ENCODE measurements at places on chromosomes 11 and 22.

- DNase-seq, result no peak
Observed at GRCh38 chr11:87501388-87501787, 463.7 kb downstream of the TMEM135 start.

- DNase-seq, result no peak
Observed at GRCh38 chr22:42986115-42986514, 28.8 kb downstream of the PACSIN2 start.

GRCh38 chr11:120657306-120658070 lies 145.9 kb downstream of the GRIK4 start:
- no peak for DNase-seq

DNA sequence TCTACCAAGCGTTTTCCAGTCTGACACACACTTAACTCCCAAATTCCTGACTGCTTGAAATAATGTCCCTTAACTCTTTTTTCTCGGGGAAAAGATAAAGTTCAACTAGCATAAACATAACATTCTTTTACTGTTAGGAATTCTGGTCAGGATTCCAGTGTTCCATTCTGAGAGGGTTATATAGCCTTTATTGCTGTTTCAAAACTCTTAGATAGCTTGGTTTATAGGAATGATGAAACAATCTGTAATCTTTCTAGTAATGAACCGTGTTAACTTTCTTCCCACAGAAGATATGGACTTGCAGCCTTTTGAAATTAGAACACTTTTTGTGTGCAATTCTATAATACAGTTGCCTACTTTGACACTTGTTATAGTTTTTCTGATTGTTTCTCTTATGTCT lies 8.6 kb downstream of the REXO2 start:
- no peak for DNase-seq

- no peak for DNase-seq
Observed at GRCh38 chr11:73266646-73267020, 5.5 kb upstream of the P2RY6 start.

DNA sequence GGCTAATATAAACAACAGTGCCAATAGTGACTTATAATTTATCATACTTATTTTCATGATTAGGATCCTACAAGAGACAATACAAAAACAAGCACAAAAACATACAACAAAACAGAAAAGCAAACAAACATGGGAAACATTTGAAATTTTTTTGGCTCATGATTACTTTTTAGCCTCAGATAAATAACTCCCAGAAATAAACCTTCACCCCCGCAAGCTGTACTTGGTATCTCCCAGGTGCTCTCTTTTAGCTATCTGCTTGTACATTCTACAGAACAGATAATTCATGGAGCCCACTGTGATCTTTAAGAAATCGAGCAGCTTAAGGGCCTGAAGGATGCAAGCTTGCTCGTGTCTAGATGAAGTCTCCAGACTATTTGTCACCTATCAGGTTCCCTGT lies 883 bp downstream of the NXPE4 start:
- DNase-seq, result no peak

DNA sequence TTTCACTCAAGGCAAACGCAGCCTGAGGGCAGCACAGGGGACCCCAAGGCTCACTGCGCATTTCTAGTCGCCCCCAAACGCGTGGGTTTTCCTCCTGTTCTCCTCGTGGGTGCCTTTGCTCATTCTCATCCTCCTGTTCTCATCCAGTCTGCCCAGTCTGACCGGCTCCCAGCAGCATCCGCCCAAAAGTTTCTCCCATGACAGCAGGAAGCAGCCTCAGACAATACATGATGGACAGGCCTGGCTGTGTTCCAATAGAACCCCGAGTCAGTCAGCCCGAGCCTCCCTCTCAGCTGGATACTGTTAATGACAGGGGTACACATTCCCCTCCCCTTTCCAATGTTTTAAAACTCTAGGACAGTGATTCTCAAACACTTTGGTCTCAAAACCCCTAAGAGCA lies 22.5 kb upstream of the KRTAP5-7 start:
- DNase-seq, result no peak

- no peak for DNase-seq
Observed at GRCh38 chr22:45263463-45264269, 21.1 kb upstream of the UPK3A start.

DNA sequence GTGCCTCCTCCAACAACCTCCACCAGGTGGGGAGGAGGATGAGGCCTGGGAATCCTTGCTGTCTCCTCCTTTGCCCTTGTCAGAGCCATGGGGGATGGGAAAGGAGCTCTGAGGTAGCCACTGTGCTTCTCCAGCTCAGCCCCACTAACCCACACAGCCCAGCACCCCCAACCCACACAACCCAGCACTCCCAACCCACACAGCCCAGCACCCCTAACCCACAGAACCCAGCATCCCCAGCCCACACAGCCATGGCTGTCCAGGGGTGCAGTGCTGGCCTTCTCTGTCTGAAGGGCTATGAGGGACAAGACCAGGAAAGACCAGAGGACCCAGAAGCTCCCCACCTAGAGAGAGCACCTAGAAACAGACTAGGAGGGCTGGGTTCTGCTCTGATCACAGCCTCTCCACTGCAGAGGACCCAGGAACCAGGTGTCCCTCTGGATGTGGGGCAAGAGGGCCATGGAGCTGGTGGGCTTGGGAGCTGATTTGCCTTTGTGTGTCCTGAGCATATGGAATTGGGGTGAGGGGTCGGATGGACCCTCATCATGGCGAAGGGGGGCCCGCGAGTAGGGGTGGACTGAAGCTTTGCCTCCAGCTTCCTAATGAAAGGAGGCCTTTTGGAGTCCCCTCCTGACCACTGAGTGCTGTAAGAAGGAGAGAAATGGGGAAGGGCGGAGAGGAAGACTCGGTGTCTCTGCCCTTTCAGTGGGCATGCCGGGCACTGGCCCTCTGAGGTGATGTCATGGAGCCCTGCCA lies 117.6 kb upstream of the THY1 start:
- DNase-seq, result no peak

GRCh38 chr11:13339195-13340153 lies 61.9 kb downstream of the BMAL1 start:
- no peak for DNase-seq

GRCh38 chr11:68990995-68991780 lies 10.4 kb upstream of the MRGPRD start:
- no peak for DNase-seq

GRCh38 chr11:20397281-20397680 lies 9.8 kb downstream of the PRMT3 start:
- DNase-seq, result no peak

DNA sequence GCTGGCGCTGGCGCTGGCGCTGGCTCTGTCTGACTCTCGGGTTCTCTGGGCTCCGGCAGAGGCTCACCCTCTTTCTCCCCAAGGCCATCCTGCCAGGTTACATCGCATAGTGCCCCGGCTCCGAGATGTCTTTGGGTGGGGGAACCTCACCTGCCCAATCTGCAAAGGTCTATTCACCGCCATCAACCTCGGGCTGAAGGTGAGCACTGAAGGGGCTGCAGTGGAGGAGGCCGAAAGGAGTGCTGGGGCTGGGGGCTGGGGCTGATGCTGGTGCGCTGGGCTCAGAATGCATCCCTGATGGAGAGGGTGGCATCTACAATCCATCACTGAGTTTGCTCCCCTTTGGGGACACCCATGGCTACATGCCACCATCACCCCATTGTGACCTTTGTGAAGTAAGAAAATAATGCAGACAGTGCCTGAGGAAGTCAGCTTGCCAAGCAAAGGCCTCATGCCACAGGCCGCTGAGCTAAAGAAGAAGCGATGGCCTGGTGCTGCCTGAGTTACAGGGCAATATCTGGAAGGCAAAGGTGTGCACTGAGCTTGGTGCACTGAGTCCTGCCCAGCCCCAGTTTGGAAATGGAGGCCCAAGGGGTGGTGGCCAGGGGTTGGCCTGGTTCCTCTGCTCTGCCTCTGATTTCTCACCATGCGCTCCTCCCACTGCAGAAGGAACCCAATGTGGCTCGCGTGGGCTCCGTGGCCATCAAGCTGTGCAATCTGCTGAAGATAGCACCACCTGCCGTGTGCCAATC lies 620 bp downstream of the SMPD1 start:
- no peak for DNase-seq

- DNase-seq, result no peak
Observed at GRCh38 chr22:41505511-41506220, 36.7 kb downstream of the ACO2 start.

- DNase-seq, result no peak
Observed at GRCh38 chr11:47631473-47631872, 10.9 kb downstream of the MTCH2 start.

GRCh38 chr22:42066126-42066761 lies 4.4 kb downstream of the NAGA start:
- no peak for DNase-seq

GRCh38 chr11:112885744-112886433 lies 75.3 kb upstream of the NCAM1 start:
- no peak for DNase-seq

GRCh38 chr11:129278586-129279319 lies 86.6 kb upstream of the ARHGAP32 start:
- DNase-seq, result no peak

DNA sequence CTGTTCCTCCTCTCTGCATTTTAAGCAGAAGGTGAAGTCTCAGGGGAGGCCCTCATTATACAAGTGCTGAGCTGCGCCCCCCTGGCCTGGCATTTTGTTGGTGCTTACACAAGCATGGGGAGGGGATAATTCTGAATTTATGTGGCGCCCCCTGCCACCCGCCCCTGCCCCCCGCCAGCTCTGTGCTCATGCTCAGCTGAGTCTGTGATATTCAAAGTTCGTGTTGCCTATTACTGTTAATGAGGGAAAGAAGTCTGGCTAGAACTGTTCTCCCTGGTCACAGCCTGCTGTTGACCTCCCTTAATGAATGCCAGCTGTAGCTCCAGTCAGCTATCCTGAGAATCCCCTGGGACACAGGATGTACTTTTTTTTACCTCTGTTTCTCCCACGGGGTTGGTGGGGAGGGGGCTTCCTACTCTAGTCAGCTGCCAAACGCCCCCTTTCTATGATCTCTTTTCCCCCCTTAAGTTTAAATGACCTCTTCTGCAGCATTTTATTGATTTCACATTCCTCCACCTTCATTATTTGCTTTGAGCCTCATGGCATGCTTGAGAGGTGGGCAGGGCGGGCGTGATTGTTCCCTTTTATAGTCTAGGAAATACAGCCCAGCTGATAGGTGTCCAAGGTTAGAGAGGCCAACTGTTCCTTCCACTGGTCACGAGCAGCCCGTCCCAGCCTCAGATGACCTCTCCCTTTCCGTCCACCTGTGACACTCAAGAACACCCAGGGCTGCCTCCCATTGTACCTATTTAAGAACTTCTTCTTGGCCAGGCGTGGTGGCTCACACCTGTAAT lies 12.2 kb downstream of the USP2 start:
- DNase-seq, result no peak

DNA sequence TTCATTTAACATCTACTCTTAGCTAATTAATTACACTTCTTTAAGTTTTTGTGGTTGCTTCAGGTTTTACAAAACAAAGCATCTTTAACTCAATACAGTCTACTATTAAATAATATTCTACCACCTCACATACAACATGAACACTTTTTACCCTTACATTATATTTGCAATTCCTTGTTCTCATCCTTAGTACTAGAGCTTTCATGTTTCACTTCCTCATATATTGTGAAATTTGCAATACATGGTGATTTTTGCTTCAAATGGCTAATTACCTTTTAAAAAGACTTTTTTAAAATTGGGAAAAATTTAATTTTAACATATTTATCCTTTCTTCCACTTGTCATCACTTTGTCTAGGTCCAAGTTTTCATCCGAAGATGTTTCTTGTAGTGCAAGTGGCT lies 37.5 kb downstream of the RSF1 start:
- DNase-seq, result no peak

Data from thoracic aorta (tissue), 2 donors.